Esophagus mucosa (tissue), 1 donor: ENCODE measurements at places on chromosomes 7 and 10. TPM values are rescaled to one million over a fixed set of nuclear protein-coding genes. Genes with fewer than 3 reads are reported as not detected.

DNA sequence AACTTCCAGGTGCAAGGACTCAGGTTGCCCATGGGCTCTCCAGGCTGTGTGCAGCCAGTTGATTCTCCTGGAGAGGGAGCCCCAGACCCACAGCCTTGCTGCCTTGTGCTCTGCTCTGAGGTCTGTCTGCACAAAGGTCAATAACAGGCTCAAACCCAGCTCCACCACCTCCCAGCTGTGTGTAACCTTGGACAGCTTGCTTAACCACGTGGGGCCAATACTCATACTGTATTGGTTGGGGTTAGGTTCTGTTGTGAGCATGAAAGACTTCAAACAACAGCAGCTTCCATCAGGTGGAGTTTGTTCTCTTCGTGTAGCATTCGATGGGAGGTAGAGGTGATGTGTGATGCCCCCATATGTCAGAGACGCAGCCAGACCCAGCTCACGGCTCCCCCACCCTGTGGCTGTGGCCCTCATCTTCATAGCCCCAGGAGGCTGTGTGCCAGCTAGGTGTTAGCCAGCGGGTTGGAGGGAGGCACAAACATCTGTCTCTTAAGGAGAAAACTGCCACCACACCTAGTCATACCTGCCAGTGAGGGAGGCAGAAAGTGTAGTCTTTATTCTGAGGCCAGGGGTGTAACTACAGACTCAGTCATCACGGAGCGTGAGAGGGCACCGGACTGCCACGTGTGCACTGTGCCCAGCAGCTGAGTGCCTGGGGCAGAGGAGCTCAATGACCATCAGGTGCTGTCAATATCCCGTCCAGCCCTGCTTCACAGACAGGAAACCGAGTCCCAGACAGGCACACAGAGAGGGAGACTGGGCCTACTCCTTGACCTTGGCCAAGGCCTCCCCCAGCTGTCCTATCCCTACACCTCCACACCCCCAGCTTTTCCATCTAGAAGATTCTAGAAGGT lies 8.1 kb upstream of the POLD2 start:
- peak; percentile 69 for ATAC-seq

- ATAC-seq = no peak
These were observed 44.5 kb upstream of the ZMIZ1 start for GRCh38 chr10:79024296-79024695.

DNA sequence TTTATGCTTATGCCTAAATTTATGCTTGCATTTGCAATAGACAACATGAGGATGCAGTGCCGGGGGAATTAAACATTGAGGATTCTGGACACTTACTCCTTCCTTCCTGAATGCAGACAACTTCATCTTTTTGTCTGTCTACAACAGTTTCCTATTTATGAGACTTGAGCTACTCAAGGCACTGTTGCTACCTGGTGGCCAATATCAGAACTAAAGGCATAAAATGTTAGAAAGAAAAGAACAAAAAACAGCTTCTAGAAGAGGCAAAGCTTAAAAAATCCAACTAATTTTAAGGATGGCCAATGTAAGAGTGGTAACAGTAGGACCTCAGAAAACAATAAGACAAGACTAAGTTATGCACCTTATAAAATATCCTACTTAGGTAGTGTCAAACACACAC lies 144.5 kb upstream of the PTN start:
- ATAC-seq = no peak

DNA sequence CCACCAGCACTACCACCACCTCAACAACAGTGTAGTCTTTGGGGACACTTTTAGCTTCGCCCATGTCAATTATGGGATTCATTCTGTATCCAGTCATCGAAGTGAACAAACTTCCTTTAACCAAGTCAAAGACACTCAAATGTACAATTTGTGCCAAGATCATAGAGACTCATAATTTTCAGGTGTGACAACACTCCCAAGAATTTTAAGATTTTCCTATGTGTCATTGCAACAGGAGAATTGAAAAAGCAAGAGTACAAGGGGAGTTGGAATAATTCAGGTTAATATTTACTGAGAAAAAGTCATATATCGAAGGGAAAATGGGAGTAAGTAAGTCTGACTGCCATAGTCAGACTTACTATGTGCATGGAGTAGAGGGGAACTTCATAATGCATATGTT lies 26.2 kb downstream of the PON1 start:
- ATAC-seq = no peak

DNA sequence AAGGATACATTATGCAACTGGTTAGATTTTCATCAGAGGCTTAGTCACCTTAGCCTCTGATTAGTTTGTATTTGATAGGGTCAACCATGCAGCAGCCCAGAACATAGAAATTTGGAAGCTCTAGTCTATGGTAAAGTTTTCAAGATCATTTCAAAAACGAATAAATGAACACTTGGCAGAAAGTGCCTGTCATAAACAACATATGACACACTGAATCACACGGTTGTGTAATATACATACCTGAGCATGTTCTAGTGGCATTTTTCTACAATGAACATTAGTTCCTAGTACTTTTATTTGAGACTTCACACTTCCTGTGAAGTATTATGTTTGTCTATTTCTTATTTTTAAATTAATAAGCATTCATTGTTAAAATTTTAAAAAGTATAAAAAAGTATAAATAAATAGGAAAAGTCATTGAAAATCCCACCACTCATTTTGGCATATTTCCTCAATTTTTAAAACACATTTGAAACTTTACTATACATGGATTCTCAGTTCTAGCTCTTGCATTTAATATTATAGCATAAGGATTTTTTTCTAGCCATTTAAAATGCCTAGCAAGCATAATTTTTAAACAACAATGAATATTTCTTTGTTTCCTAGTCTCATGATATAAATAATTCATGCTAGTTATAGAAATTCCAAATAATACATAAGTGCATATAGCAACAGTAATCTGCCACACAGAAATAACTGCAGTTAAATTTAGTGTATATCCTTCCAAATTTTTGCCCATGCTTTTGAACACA lies 25.7 kb upstream of the PRPS1L1 start:
- peak; percentile 48 for ATAC-seq

- ATAC-seq = no peak
These were observed 676.5 kb downstream of the NRG3 start for GRCh38 chr10:82551506-82551905.

ARMC3 gene
- total RNA-seq = not detected

- ATAC-seq = no peak
These were observed 1.9 kb upstream of the NRF1 start for GRCh38 chr7:129609666-129610065.

IL6 gene
- total RNA-seq = not detected
